ENCODE measurements at places on chromosomes 2 and 18. TPM values are rescaled to one million over a fixed set of nuclear protein-coding genes. Genes with fewer than 3 reads are reported as not detected.
A peak's percentile ranks its signal among the peaks of the same experiment; 100 is the strongest.

Gene MYO7B
- total RNA-seq: 50.1 TPM

Gene SAP130
- 22.3 TPM for total RNA-seq

DNA sequence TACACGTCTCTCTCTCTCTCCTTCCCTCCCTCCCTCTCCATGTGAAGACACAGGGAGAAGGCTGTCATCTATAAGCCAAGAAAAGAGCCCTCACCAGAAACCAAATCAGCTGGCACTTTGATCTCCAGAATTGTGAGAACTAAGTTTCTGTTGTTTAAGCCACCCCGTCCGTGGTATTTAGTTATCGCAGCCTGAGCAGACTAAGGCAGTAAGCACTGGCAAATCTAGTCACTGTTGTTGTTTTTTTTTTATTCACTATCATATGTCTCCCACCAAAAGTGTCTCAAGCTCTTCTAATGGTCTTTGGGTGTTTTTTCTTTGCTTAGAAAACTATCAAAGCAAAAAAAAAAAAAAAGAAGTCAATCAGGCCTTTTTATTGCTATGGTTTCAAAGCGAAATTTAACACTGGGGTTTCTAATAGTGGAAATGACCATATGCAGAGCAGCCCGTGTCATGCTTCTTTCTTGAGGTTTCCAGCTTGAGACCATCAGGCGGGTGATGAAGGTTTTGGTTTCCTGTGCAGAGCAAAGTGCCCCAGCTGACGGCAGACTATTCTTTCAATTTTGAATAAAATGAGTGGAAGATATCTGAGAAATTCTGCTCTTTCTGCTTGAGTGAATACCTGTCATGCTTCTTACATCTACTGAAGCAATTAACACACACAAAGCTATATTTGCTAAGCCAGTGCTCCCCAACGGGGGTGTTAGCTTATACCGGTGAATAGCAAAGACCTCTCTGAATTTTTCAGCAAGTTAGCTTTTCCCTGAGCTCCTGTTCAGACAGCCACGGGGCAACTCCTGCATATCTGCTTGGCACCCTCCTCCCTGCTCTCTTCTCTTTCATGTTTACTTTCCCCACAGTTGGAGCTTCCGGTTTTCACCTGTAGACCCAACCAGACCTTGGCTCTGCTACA is 394.1 kb upstream of the ATP5MC3 start:
- no peak for DNase-seq

GRCh38 chr2:105872142-105872728 is 127.5 kb downstream of the NCK2 start:
- DNase-seq: peak; percentile 79

Data from spleen (tissue), 13 donors.